ENCODE measurements at places on chromosomes 12 and 14.

DNA sequence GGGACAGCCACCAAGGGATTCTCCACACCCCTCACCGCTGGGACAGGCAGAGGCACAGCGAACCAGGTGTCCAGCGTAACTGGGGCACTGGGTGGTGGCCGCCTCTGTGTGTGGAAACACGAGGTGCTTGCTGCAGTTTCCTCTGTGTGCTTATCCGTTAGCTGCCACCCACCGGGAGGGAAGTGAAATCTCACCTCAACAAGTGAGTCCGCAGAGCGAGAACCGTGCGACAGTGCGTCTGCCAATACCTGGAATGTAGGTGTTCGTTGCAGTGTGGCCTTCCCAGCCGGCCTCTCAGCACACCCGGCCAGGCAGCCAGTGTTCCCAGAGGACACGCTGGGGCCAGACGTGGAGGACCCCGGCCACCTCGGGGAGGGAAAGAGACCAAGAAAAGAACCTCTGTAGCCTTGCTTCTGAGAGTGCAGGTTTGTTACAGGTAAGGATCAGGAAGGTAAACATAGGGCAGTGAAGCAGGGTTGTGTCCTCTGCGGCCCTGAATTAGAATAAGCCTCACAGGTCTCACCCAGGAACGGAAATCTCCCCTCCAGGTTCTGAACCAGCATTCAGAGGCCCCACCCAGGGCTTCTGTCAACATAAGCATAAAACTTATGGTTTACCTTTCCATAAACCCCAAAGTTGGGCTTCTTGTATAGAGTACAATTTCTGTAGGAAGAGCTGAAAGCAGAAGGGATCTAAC is 1.5 kb downstream of the BCL2L14 start:
- peak; percentile 18 for DNase-seq

- DNase-seq: no peak
Measured at GRCh38 chr12:76303365-76303764, 44.9 kb downstream of the BBS10 start.

DNA sequence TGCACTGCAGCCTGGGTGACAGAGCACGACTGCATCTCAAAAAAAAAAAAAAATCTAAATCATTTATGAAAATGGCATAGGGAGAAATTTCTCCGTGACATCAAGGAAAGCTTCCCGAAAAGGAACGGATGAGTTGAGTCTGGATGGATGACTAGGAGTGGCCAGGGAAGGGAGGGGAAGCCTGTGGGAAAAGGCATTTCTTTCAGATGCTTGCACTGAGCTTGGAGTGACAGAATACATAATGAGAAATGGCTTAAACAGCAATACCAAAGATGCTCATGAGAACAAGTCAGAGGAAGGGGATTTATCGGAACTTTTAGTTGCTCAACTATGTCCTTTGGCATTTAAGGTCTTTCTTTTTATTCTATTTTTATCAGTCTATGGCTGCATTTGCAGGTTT is 1369.2 kb upstream of the TMEM132C start:
- no peak for DNase-seq

DNA sequence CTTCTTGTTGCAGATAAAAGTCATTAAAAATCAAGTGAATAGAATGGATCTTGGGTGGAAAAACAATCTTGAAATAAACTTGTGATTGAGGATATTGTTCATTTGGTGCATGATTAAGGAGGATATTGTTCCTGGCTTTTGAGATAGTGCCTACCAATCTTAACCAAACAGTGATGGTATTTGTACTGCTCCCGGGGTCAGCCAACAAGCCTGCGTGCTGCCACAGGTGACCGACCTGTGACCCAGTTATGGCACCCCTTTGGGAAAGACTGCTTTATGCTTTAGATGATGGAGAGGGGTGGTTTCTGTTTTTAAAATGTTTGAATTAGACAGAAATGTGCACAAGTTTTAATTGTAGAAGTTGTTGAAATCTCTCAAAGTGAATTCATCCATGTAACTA is 41.6 kb downstream of the SUDS3 start:
- DNase-seq: no peak

GRCh38 chr12:115810122-115810901 is 467.2 kb downstream of the MED13L start:
- no peak for DNase-seq

DNA sequence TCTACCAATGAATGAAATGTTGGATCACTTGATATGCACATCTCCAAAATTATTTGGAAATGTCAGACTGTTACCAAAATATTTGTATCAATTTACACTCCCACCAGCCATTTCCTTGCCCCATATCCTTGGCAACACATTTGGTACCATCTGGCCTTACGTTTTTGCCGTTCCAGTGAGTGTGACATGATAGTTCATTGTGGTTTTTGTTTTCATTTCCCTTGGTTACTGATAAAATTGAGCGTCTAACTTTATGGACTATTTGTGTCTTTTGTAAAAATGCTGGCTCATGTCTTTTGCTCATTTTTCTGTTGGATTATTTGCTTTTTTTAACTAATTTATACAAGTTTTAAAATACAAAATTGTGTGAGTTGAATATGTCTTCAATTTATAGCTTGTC is 11.0 kb downstream of the KLHDC1 start:
- DNase-seq: no peak

GRCh38 chr12:110256780-110257431 is 24.1 kb upstream of the ATP2A2 start:
- DNase-seq: no peak

DNA sequence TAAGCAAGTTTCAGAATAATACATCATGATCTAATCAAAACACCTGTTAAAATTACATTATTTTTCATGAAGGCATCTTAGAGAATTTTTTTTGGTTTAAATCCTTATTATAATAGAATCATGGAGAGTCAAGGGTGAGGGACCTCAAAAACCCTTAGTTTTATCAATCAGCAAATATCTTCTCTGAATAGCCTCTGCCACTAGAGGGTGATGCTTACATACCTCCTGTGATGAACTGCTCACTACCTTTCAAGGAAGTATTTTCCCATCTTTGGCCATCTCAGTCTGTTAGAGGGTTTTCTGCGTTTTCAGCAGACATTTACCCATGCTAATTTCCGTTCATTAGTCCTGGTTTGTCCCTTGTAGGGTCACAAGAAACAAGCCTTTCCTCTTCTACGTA is 200.2 kb downstream of the TRHDE start:
- no peak for DNase-seq

DNA sequence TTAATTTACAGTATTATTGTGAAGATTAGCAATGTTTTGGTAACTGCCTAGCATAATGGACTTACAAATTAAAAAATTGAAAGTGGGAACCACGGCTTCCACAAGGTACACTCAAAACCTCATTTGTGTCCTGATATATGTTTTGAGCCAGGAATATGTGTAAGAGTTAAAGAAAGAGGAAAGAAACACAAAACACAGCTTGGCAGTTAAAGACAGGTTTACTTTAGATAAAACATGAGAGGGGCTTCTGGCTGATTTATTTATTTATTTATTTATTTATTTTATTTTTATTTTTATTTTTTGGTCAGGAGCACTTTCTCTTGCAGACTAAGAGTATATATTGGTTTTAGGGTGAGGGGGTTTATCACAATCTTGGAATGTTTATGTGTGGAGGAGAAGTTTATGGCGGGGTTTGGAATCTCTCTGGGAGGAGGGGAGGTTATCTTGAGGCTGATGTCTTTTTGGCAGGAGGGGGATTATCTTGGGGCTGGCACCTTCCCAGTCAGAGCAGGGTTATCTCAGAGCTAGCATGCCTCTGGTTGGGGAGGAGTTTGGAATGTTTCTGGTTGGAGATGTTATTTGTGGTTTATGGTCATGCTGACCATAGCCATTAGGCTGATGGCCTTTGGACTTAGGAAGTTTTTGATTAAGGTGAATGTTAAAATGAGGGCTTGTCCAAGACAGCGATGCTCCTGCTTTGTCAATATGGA is 436.7 kb downstream of the DAD1 start:
- no peak for DNase-seq

GRCh38 chr14:41865894-41866293 is 259.2 kb downstream of the LRFN5 start:
- DNase-seq: no peak

DNA sequence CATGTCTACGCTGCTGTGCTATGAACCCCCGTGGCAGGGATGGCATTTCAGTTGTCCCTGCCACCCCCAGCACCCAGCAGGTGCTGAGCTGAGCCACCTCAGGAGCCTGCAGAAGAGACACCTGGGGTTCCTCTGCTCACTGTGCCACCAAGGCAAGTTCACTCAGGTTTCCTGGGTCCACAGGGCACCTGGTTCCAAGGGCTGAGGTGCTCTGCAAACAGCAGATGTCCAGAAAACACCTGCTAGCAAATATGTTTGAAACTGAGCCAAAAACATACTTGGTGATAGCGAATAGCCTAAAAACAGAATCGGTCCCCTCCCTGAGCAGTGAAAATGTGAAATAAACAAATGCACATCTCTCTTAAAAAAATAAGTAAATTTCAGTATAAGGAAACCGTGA is 35.6 kb upstream of the GPR68 start:
- no peak for DNase-seq

GRCh38 chr14:45198551-45198950 is 54.5 kb downstream of the MIS18BP1 start:
- no peak for DNase-seq

- no peak for DNase-seq
Measured at GRCh38 chr12:30485230-30485890, 210.3 kb downstream of the IPO8 start.

All from stimulated activated CD4-positive, alpha-beta T cell treated with anti-CD3 and anti-CD28 coated beads, Interleukin-4, amount 100 ng/mL, for 24 hours (primary cell).